CD4-positive, alpha-beta T cell (primary cell): ENCODE measurements at places on chromosomes 1 and 21. TPM values are rescaled to one million over a fixed set of nuclear protein-coding genes. Genes with fewer than 3 reads are reported as not detected.

- no peak for DNase-seq
These were observed 53.2 kb downstream of the TRIM33 start for GRCh38 chr1:114457675-114458236.

- no peak for DNase-seq
These were observed 58.3 kb upstream of the LYST start for GRCh38 chr1:235925016-235925415.

- no peak for DNase-seq
These were observed 646.6 kb upstream of the USP24 start for GRCh38 chr1:55861676-55862340.

DNA sequence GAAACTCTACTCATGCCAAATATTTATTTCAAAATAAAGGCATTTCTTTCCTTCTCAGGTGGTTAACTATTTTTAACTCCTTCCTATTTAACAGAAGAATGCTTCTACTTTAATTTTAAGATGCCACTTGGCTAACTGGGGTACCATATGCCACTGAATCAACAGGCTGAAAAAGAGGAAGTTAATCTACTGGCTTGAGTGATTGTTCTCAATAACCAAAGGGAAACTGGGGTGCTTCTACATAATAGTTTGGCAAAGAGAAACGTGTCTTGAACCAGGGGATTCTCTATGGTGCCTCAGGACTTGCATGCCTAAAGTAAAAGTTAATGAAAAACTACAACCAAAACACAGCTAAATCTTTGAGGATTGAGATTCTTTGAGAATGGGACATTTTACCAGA lies 142.6 kb downstream of the DENND1B start:
- no peak for DNase-seq

- no peak for DNase-seq
These were observed 551.3 kb downstream of the KCNT2 start for GRCh38 chr1:196056966-196057365.

DNA sequence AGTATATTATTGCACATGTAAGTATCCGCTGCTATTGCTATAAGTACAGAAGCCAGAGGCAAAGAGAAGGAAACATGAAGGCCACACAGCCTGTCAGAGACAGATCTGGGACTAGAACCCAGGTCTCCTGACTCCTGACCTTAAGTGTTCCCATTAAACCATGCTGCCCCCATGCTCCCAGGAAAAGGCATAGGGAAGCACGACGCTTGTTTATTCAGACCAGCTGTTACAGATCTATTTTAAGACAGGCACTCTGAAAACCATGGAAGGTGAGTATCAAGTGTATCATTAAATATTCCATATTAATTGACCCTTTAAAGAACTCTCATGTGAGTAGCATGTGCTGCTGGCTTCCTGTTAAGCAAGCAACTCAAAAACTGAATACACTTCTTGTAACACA lies 11.4 kb downstream of the VAV3 start:
- no peak for DNase-seq

GRCh38 chr21:36791695-36792470 lies 93.0 kb downstream of the SIM2 start:
- no peak for DNase-seq

FTCD gene
- 0.17 TPM for total RNA-seq

RIPPLY3 gene
- not detected for total RNA-seq

CFAP74 gene
- total RNA-seq, result not detected

FBXO44 gene
- 48.4 TPM for total RNA-seq
